ENCODE measurements at places on chromosomes 2 and 18. TPM values are rescaled to one million over a fixed set of nuclear protein-coding genes. Genes with fewer than 3 reads are reported as not detected.

DNA sequence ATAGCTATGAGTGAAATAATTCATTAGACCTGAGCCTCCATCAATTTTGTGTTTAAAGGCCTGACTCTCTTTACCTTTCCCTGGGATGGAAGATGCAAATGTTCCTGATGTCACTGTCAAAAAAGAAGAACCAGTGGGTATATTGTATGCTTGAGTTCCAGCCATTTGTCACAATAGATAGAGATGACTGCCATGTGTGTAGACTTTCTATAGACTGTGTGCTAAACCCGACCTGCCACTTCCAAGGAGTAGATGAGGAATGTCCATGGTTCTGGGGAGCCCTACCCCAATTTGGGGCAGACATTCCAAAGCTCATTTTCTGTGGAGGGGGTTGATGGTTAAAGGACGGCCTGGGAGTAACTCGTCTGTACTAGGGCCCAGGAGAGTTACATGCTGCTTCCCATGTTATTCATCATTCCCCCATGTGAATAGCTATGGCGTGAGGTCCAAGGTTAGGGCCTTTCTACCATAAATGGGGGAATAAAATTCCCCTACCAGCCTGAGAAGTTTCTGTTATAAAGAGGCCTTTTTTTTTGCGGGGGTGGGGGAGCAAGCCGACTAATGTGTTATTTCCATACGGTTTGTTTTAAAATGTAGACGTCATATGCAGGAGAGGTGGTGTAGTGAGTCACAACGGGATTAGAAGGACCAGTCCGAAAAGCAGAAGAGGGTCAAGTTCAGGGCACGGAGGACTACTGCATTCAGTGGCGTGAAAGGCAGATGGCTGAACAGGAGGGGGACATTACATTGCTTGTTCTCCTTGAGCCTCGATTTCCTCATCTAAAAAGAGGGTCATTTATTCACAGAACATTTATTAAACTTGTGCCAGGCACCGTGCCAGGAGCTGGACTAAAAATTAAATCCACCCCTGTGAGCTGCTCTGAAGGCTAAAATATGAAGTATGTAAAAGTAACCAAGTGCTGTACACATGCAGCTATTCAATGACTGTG, 24.0 kb downstream of the IL1B start:
- H3K4me1 ChIP-seq, result no peaks in the 10 kb centered on the region
- no peak overlapping the region for H3K27ac ChIP-seq
- no peaks in the 10 kb centered on the region for H3K36me3 ChIP-seq
- no peak for DNase-seq
- no peaks in the 10 kb centered on the region for H3K27me3 ChIP-seq

- H3K27me3 ChIP-seq, result no peaks in the 10 kb centered on the region
- no peaks in the 10 kb centered on the region for H3K4me1 ChIP-seq
- no peak for DNase-seq
- H3K27ac ChIP-seq, result no peak overlapping the region
- no peaks in the 10 kb centered on the region for H3K36me3 ChIP-seq
These were observed 25.1 kb upstream of the ARHGAP25 start for GRCh38 chr2:68709421-68709911.

DNA sequence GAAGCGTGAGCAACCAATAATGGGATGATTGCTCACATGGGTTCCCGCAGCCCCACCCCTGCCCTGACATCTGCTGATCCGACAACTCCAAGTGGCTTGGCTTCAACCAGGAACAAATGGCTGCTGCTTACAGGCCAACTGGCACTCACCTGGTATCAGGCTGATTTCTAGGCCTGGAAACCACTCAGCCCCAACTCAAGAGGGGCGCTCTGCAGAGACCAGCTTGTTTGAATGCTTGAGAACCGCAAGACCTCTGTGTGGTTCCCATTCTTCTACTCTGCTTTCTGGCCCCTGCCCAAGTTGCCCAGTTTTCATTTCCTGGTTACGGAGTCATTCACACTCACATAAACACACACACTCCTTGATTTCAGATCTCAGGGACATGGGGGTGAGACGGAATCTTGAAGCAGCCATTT, 52.0 kb downstream of the TNP1 start:
- no peak for DNase-seq
- no peaks in the 10 kb centered on the region for H3K27me3 ChIP-seq
- H3K27ac ChIP-seq, result no peak overlapping the region
- H3K36me3 ChIP-seq, result no peaks in the 10 kb centered on the region
- H3K4me1 ChIP-seq, result no peaks in the 10 kb centered on the region

- H3K4me1 ChIP-seq, result no peaks in the 10 kb centered on the region
- DNase-seq, result no peak
- no peaks in the 10 kb centered on the region for H3K27me3 ChIP-seq
These were observed 1124.6 kb upstream of the FAM98A start for GRCh38 chr2:34723683-34724082.

DNA sequence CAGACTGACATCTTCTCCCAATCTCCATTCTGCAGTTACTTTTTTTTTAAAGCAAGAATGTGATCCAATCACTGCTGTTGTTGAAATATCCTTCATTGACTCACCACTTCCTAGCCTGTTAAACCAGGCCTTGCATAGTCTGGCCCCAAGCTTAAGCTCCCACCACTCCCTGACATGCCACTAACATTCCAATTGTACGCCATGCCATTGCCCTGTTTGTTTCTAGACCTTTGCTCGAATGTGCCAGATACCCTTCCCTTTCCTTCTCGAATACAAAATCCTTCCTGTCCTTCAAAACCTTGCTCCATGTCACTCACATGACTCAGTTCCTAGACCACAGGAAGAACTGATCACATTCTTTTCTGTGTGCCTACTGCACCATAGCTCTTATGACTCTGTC, 224.2 kb downstream of the CYRIA start:
- H3K27ac ChIP-seq, result no peak overlapping the region
- H3K27me3 ChIP-seq, result no peaks in the 10 kb centered on the region
- H3K4me1 ChIP-seq, result no peaks in the 10 kb centered on the region
- H3K4me3 ChIP-seq, result no peak overlapping the region
- no peak for DNase-seq

DNA sequence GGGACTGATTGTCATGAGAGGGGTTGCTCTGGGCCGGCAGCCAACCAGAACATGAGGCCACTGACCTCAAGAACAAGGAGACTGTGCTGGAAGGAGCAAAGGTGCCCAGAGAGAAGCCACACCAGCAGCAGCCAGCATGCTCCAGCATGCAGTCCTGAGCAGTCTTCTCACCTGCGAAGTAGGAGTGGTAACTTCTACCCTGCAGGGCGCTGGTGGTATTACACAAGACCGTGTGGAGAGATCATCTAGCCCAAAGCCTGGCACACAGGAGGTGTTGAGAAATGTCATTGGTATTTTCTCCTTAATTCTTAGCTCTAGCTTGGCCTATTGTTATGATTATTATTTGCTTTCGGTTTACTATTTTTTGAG, 132.7 kb downstream of the TSN start:
- H3K27ac ChIP-seq, result no peak overlapping the region
- H3K4me3 ChIP-seq, result no peak overlapping the region
- H3K4me1 ChIP-seq, result no peaks in the 10 kb centered on the region
- H3K36me3 ChIP-seq, result no peaks in the 10 kb centered on the region
- no peaks in the 10 kb centered on the region for H3K27me3 ChIP-seq

- H3K4me1 ChIP-seq, result no peaks in the 10 kb centered on the region
- no peak overlapping the region for H3K27ac ChIP-seq
- H3K36me3 ChIP-seq, result no peaks in the 10 kb centered on the region
- DNase-seq, result no peak
- H3K27me3 ChIP-seq, result no peaks in the 10 kb centered on the region
- no peak overlapping the region for H3K4me3 ChIP-seq
These were observed 67.6 kb downstream of the SDC1 start for GRCh38 chr2:20157193-20157891.

- no peak overlapping the region for H3K27ac ChIP-seq
- no peak overlapping the region for H3K4me3 ChIP-seq
- DNase-seq, result no peak
- H3K4me1 ChIP-seq, result no peaks in the 10 kb centered on the region
These were observed 46.3 kb downstream of the ANKMY1 start for GRCh38 chr2:240511351-240512108.

GRCh38 chr2:141411419-141411818, 719.4 kb downstream of the LRP1B start:
- no peaks in the 10 kb centered on the region for H3K36me3 ChIP-seq
- no peaks in the 10 kb centered on the region for H3K27me3 ChIP-seq
- no peak for DNase-seq
- H3K27ac ChIP-seq, result no peak overlapping the region

DNA sequence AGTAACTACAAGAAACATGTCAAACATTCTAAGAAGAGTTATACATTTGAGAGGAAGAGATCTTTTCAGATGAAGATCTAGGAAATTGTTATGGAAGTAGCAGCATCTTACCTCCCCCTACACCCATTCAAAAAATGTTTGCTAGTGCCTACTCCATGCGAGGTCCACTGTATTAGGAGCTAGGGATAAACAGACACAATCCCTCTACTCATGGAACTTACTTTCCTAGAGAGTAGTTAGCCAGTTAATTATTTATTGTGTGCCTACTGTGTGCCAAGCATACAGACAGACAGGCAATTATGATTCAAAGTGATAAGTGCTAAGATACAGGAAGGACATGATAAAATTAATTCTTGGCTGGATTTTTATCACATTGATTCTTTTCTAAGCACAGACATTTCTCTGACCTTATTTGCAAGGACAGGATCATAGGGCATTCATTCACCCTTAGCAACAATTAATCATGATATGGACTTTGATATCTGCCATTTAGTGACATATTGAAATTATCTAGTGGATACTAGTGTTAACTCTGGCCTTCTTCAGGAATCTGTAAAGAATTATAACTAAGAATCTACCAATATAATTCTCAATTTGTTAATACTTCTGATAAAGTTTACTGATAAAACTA, 19.6 kb upstream of the TDRD15 start:
- no peaks in the 10 kb centered on the region for H3K36me3 ChIP-seq
- no peak overlapping the region for H3K27ac ChIP-seq
- no peaks in the 10 kb centered on the region for H3K4me1 ChIP-seq
- H3K27me3 ChIP-seq, result no peaks in the 10 kb centered on the region

- no peak for DNase-seq
- no peak overlapping the region for H3K4me3 ChIP-seq
- no peaks in the 10 kb centered on the region for H3K27me3 ChIP-seq
- H3K4me1 ChIP-seq, result no peaks in the 10 kb centered on the region
These were observed 13.3 kb upstream of the C18orf32 start for GRCh38 chr18:49500201-49500921.

DNA sequence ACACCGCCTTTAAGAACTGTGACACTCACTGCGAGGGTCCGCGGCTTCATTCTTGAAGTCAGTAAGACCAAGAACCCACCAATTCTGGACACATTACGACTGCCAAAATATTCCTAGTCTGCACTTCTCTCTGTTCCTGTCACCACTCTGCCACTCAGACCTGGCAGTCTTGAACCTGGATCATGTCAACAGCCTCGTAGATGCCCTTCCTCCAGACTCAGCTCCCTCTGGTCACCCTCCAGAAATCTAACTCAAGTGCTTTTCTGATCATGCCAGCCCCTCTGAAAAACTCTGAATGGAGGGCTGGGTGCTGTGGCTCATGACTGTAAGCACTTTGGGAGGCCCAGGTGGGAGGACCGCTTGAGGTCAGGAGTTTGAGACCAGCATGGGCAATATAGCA, 20.3 kb downstream of the AAK1 start:
- no peak overlapping the region for H3K27ac ChIP-seq
- no peaks in the 10 kb centered on the region for H3K27me3 ChIP-seq
- DNase-seq, result no peak
- H3K4me3 ChIP-seq, result no peak overlapping the region
- H3K4me1 ChIP-seq, result peaks cover 17% of the 10 kb centered on the region

DNA sequence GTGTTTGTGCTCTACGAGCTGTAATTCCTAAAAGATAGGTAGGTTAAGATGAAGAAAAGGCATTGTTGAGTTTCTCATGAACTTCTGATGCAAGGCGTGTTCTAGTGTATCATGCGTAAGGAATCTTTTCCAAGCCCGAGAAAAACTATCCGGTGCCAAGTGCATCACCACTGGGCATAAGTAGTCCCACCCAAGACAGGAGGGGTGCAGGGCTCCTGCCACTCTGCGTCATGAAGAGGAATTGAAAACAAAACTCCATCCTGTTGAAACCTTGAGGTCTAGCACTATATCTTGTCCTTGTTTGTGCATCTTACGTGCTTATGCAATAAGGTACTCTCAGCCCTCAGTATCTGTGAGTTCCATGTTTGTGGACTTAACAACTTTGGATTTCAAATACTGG, 45.7 kb downstream of the RAB31 start:
- no peak overlapping the region for H3K4me3 ChIP-seq
- DNase-seq, result no peak
- H3K27ac ChIP-seq, result no peak overlapping the region
- peaks cover 3% of the 10 kb centered on the region for H3K4me1 ChIP-seq

GRCh38 chr18:20996418-20996817, 115.2 kb downstream of the ROCK1 start:
- no peak overlapping the region for H3K27ac ChIP-seq
- no peak overlapping the region for H3K4me3 ChIP-seq
- no peaks in the 10 kb centered on the region for H3K27me3 ChIP-seq

GRCh38 chr2:196215376-196215775, 44.0 kb upstream of the STK17B start:
- no peaks in the 10 kb centered on the region for H3K36me3 ChIP-seq
- H3K27me3 ChIP-seq, result no peaks in the 10 kb centered on the region
- no peaks in the 10 kb centered on the region for H3K4me1 ChIP-seq
- no peak for DNase-seq
- no peak overlapping the region for H3K27ac ChIP-seq

- H3K4me1 ChIP-seq, result no peaks in the 10 kb centered on the region
- H3K27me3 ChIP-seq, result no peaks in the 10 kb centered on the region
- DNase-seq, result no peak
- H3K27ac ChIP-seq, result no peak overlapping the region
- H3K4me3 ChIP-seq, result no peak overlapping the region
These were observed 331.4 kb downstream of the EXOC6B start for GRCh38 chr2:72494392-72494791.

DNA sequence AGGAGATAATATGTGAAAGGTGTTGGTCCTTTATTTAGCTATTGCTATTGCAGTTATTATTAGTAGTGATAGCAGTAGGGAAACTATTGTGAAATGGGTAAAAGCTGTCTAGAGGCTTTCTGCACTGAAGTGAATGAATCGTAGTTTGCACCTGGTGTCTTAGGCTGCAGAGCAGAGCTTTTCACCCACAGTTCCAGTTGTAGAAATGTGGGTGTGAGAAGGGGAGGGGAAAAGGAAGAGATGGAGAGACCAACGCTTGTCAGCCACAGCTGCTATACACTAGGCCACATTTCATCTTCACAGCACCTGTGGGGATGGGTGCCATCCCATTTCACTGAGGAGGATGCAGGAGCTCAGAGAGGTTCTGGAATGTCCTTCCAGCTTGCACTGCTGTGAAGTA, 50.0 kb downstream of the TRPM8 start:
- no peaks in the 10 kb centered on the region for H3K4me1 ChIP-seq
- DNase-seq, result no peak
- H3K4me3 ChIP-seq, result no peak overlapping the region
- H3K27ac ChIP-seq, result no peak overlapping the region

- DNase-seq, result no peak
- H3K4me3 ChIP-seq, result no peak overlapping the region
- no peaks in the 10 kb centered on the region for H3K36me3 ChIP-seq
- no peaks in the 10 kb centered on the region for H3K27me3 ChIP-seq
- H3K27ac ChIP-seq, result no peak overlapping the region
These were observed 295.9 kb upstream of the CRIM1 start for GRCh38 chr2:36059691-36060090.

GRCh38 chr2:151029406-151030157, 232.1 kb downstream of the RBM43 start:
- H3K27ac ChIP-seq, result no peak overlapping the region
- H3K4me3 ChIP-seq, result no peak overlapping the region
- no peaks in the 10 kb centered on the region for H3K4me1 ChIP-seq
- no peak for DNase-seq

The MOCOS gene
- total RNA-seq, result under 0.01 TPM

The LRRC30 gene
- not detected for total RNA-seq

The UGT1A5 gene
- not detected for total RNA-seq

The NAT8 gene
- total RNA-seq, result not detected

The MALL gene
- total RNA-seq, result 0.59 TPM

The ASTL gene
- total RNA-seq, result not detected

The STPG4 gene
- total RNA-seq, result not detected

The FAP gene
- total RNA-seq, result 30.6 TPM
